ENCODE measurements at places on chromosomes 1 and 21.

GRCh38 chr21:39189857-39190604, 6.8 kb upstream of the PSMG1 start:
- DNase-seq, result no peak

GRCh38 chr1:162056579-162056978, 12.9 kb upstream of the NOS1AP start:
- no peak for DNase-seq

- no peak for DNase-seq
These were observed 168.6 kb downstream of the TRIM33 start for GRCh38 chr1:114342376-114342775.

DNA sequence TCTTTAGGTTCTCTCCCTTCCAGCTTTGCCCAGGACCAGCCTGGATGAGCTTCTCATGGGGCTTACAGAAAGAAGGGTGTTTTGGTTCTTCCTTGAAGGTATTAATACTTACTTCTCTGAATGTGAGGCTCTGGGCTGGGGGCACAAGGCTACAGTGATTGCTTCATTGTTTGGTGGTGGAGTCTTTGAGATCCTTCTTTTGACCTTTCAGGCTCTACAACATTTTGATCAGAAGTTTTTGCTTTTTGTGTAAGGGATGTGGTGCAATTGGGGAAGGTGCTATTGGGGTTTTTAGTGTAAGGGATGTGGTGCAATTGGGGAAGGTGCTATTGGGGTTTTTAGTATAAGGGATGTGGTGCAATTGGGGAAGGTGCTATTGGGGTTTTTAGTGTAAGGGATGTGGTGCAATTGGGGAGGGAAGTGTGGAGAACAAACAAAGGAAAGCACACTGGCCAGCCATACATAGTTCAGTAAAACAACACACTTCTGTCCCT, 103.6 kb upstream of the IVNS1ABP start:
- no peak for DNase-seq

Data from brain pericyte (primary cell).